B cell (primary cell): ENCODE measurements at places on chromosomes 2 and 18. TPM values are rescaled to one million over a fixed set of nuclear protein-coding genes. Genes with fewer than 3 reads are reported as not detected.

DNA sequence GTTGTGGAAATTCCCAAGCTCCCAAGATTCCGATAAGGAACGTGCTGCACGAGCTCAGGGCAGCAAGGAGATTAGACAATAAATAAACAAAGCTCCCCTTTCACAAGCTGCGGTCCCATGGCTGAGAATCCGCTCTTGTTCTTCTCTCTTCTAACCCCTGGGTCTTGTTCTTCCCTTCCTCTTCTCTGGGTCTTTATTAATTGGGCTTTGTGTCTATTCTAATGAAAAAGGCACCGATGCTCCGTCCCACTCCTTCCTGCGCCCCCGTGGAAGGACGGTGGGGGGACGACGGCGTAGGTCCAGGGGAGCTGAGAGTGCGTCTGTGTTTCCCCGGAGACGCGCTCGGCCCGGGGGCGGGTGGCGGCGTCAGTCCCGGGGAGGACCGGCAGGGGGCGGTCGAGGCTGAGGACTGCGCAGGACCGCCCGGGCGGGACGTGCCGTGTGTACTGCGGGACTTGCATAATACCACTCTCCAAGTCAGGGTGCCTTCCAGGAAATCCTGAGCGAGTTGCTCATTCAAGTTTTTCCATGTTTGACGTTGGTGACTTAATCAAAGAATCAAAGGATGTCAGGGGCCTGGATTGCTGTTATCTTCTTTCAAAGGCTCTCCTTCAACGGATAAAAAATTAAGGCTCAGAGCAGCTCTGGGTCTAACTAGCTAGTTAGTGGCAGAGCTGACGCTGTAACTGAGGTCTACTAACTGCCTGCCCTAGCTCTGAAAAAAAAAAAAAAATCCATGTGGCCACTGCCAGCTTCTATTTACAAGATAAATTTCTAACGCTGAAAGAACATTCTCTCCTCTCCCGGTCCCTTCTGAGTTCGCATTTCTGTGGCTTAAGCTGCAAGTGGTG lies 321.4 kb downstream of the TGIF1 start:
- peak; percentile 52 for DNase-seq

GRCh38 chr2:207921606-207922005 lies 103.7 kb downstream of the PLEKHM3 start:
- DNase-seq: no peak

- DNase-seq: no peak
Measured at GRCh38 chr2:64574871-64575270, 50.7 kb downstream of the AFTPH start.

DNA sequence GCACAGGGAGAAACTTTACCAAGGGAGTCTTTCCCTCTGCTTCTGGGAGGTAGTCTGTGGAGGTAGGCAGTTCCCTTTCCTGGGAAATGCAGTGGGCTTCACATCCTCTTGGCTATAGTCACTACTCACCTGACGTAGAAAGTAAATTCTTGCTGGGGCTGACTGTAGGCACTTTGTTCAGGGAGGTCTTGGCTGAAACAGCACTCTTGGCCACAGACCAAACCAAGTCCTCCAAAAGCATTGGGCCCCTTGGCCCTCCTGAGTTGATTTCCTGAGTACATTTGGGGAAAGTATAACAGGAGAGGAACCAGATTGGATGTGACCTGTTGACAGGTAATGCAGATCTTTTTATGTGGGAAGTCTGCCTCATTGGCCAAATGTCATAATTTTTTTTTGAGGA lies 108.9 kb downstream of the MGAT5 start:
- DNase-seq: no peak

DNA sequence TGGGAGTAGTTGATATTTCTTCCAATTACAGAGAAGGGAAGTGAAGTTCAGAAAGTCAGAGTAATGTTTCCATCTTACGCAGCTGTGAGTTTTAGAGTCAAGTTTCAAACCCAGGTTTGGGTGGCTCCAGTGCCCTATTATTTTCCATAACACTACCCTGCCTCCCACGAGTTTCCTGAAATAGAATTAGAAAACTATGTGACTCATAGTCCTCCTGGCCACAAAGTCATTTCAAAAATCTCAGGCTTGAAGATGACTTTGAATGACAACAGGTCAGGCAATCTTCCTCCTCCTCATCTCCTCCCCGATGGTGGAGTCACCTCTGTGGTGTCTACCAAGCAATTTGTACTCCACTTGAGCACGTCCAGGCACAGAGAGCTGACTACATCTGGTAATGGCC lies 212.3 kb upstream of the TRIB2 start:
- no peak for DNase-seq

DNA sequence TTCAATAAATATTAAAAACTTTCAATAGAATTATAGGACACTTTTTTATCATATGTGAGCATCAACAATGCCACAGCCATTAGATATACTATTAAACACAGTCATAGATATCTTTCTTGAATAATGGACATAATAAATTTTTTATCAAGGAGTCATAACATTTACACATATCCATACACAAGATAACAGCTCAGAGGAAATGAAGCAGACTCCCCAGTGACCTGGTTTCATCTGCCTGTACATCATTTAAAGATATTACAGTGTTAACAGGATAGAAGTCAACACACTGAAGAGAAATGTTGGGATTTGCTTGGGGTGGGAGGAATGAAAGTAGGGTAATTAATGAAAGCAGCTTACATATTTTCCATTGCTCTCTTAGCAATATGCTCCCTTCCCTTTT lies 5.1 kb downstream of the SCG2 start:
- no peak for DNase-seq

- no peak for DNase-seq
Measured at GRCh38 chr18:7663366-7664312, 96.5 kb downstream of the PTPRM start.

- no peak for DNase-seq
Measured at GRCh38 chr2:85681372-85681763, 12.8 kb upstream of the GNLY start.

- no peak for DNase-seq
Measured at GRCh38 chr18:74468547-74469061, 11.5 kb upstream of the DIPK1C start.

- no peak for DNase-seq
Measured at GRCh38 chr2:10906926-10907625, 4.7 kb upstream of the KCNF1 start.

DNA sequence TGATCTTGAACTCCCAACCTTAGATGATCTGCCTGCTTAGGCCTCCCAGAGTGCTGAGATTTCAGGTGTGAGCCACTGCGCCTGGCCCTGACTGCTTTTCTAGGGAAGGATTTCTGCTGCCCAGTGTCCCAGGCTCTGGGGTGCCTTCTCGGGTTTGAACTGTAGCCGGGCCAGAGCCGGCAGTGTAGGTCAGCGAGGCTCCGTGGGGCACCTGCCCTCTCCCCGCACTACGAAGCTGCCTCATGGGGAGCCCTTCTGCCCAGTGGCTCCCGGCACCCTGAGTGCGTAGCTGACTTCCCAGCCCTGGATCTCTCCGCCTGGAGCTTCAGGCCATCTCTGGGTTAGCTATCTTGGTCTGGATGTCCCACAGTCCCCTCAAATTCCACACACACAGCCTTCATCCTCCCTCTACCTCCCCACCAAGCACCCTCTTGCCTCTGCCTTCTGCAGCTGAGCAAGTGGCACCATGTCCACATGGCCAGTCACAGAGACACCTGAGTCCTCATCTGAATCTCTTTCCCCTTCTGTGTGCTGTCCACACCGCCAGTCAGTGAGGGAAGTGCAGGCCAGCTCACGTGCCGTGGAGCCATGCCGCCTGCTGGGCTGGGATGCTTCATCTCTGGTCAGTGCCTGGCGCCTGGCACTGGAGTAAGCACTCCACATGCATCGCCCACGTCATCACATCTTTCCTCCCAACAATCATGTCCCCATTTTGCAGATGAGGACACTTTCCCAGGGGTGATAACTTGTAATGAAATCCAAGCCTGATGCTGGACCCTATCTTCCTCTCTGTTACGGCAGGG lies 69.2 kb downstream of the EDAR start:
- DNase-seq: no peak

GRCh38 chr18:42931491-42931890 lies 184.0 kb downstream of the RIT2 start:
- DNase-seq: no peak

DNA sequence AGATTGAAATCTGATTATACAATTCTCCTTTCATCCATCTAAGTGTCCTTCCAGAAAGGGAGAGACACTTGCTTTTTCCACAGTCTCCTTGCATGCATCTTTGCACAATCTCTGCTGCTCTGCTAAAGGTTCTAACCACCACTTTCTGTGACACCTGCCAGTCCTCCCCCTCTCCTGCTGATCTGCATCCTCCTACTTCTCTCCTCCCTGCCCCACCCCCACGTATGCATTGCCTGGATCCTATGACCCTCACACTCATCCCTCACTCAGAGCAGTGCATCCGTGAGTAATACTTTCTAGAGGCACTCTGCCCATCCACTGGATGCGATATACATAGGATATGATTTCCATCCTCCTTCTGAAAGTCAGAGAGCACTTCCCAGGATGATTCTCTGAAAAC lies 27.7 kb upstream of the TRAPPC8 start:
- DNase-seq: no peak

- DNase-seq: no peak
Measured at GRCh38 chr18:79789091-79789891, 8.4 kb upstream of the KCNG2 start.

DNA sequence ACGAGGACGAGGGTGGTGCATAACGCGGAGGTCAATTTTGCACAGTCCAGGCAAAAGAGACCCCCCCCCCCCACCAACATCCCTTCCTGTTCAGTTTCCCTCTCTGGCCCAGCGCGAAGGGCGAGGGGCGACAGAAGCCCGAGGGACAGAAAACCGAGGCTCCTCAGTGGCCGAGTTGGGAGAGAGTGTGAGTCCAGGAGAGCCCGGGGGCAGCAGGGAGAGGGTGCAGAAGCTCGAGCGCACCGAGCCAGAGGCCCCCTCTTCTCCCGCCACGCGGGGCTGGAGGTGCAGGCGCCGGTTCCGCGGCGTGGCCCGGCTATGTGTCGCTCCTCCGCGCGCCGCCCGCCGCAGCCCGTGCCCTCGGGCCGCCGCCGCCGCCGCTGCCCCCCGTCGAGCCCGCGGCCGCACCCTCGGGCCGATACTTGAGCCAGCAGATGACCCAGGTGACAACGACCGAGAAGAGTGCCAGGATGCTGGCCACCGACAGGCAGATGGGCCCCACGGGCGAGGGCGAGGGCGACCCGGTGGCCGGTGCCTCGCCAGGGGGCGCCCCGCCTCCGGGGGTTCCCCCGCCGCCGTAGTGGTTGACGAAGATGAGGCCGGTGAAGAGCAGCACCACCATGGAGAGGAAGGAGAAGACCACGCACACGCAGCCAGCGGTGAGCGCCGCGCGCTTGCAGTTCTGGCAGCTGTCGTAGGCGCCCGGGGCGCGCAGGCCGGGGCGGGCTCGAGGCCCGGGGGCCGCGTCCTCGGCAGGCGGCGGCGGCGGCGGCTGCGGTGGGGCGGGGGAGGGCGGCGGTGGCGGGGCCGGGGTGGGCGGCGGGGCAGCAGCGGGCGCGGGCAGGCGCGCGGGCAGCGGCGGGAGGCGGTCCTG lies 20.2 kb upstream of the PAX3 start:
- DNase-seq: peak; percentile 59

DNA sequence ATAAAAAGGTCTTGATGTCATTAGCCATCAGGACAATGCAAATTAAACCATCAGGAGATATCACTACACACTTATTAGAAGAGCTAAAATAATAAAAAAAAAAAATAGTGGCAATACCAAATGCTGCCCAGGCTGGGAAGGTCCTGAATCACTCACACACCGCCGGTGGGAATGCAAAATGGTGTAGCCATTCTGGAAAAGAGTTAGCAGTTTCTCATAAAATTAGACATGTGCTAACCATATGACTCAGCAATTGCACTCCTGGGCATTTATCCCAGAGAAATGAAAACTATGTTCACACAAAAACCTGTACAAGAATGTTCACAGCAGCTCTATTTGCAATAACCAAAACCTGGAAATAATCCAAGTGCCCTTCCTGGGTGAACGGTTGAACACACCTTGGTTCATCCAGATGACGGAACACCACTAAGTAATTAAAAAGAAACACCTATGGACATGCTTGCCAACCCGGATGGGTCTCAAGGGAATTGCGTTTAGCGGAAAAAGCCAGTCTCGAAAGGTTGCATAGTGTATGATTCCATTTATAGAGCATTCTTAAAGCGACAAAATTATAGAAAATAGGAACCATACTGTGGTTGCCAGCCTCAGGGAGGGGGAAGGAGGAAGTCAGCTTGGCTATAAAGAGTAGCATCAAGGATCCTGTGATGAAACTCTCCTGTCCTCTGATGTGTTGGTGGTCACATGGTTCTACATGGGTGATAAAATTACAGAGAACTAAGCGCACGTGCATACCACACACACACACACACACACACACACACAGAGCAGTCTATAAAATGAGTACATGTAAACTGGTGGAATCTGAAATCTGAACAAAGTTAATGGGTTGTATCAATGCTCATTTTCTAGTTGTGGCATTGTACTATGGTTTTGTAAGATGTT lies 4.6 kb downstream of the MBP start:
- peak; percentile 89 for DNase-seq

AGXT gene
- total RNA-seq: not detected in 2 replicates

MOGAT1 gene
- not detected in 2 replicates for total RNA-seq

NPPC gene
- 0.70 and 0.71 TPM in 2 replicates for total RNA-seq

GCG gene
- total RNA-seq: not detected in 2 replicates

TXNDC2 gene
- 0.22 and 0.73 TPM in 2 replicates for total RNA-seq

SGPP2 gene
- 6.0 and 7.7 TPM in 2 replicates for total RNA-seq

RBMS1 gene
- 36.7 and 42.2 TPM in 2 replicates for total RNA-seq

MRO gene
- total RNA-seq: not detected in 2 replicates

DNAH7 gene
- total RNA-seq: 0.05 TPM in 1 of 2 replicates, not detected in the other

ATP8B1 gene
- 0.10 and 0.27 TPM in 2 replicates for total RNA-seq
